ENCODE measurements at places on chromosomes 4 and X.

- no peak for DNase-seq
Measured at GRCh38 chrX:15882704-15883539, 28.3 kb upstream of the AP1S2 start.

- DNase-seq = no peak
Measured at GRCh38 chrX:34557733-34558132, 99.4 kb downstream of the TMEM47 start.

DNA sequence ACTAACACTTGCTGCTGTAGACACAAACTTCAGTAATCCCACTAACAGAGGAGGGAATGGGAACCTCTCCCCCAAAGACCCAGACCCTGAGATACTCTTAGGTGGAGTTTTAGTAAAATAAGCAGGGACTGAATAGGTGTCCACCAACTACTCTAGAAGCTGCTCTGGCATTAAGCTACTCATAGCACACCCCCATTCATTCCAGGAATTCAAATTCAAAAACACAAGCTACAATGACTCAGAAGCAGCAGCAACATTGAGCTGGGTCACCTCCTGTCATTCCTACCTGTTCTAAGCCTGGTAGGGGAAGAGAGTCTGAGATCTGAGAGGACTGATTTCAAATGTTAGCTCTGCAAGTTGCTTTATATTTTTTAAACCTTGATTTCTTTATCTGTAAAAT, 135.4 kb upstream of the FRMPD4 start:
- DNase-seq = no peak

DNA sequence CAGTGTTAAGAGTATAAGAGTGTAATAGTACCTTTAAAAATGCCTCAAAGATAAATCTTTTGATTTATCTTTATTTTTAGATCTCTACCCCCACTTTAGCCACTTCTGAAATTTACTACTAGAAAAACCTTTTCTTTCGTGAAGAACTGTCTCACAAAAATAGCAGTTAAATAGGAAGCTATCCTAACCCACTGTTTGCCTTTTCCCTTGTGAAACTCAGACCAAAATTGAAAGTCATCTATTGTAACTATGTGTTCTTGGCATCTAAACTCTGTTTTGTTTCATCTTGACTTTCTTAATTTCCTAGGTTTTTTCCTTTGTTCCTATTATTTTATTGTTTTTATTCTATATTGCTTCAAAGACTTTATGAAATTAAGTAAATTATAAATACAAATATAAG, 7.8 kb upstream of the TMEM144 start:
- DNase-seq = no peak

DNA sequence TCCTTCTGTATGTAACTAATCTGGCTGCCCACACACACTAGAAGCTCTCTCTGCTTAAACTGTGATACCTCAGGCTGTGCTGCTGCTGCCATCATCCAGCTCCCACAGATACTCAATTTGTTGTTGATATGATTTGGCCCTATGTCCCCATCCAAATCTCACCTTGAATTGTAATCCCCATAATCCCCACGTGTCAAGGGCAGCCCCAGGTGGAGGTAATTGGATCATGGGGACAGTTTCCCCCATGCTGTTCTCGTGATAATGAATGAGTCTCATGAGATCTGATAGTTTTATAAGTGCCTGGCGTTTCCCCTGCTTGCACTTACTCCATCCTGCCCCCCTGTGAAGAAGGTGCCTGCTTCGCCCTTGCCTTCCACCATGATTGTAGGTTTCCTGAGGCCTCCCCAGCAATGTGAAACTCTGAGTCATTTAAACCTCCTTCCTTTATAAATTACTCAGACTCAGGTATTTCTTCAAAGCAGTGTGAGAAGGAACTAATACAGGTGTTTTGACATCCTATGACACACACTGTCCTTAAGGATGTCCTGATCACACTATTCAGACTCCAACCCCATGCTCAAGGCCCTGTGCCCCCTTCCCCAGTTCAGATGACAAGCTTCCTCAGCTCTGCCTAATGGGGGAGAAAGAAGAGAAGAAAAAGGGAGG, 2.9 kb upstream of the ATOH1 start:
- no peak for DNase-seq

GRCh38 chr4:88705223-88705622, 7.6 kb upstream of the NAP1L5 start:
- no peak for DNase-seq

GRCh38 chr4:146333895-146334262, 119.5 kb downstream of the REELD1 start:
- DNase-seq = no peak

- peak; percentile 43 for DNase-seq
Measured at GRCh38 chr4:118757761-118758251, 72.6 kb downstream of the METTL14 start.

GRCh38 chrX:39779952-39780783, 317.6 kb downstream of the BCOR start:
- DNase-seq = no peak

DNA sequence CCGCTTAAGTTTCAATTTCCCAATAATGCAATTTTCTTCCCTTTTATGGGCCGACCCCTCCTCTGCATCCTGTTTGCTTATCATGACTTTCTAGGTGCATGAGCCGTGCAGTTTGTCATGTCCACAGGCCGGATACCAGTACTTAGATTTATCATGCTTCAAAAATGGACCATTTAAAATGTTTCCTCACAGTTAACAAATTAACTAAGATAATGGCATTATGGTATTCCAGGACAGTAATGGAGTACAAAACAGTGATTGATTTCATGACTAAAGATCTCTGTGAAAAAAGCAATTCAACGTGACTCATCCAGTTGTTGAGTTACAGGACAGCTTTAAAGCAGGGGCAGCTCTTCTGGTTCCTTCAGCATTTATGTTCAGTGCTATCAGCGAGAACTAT, 23.0 kb downstream of the SNX25 start:
- no peak for DNase-seq

GRCh38 chrX:40439625-40440532, 140.9 kb upstream of the ATP6AP2 start:
- DNase-seq = no peak

- DNase-seq = no peak
Measured at GRCh38 chr4:67101612-67102011, 443.7 kb downstream of the CENPC start.

DNA sequence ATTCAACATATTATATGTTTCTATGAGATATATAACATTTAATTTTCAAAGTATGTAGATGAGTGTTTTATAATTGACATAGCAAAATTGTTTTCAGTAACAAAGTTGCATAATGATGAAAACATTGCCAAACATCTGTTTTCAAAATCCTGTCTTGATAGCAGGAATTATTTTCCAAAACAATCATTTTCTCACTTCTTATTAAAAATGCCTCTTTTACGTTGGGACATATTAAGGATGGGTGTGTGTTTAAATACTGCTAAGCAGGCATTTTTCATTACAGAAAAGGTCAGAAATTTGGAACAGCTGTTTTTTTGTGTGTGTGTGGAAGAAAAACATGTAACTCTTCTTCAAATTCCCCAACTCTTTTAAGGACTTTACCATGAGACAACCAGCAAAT, 452.0 kb downstream of the SPRY1 start:
- DNase-seq = no peak

GRCh38 chr4:85149676-85150075, 183.2 kb upstream of the WDFY3 start:
- peak; percentile 89 for DNase-seq

DNA sequence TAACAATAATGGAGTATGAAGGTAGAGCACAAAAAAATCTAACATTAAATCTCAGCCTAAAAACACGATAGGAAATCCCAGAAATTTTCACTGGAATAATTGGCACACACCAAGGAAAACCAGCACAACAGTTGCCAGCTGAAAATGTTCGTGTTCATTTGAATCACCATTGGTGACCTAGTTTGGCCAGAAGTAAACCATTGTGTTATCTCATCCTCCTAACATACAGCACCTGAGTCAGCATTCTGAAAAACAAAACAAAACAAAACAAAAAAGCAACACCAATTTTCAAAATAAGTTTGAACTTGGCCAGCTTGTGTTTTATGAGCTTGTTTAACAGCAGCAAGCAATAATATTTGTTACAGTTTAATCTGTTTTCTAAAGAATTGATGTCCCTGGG, 41.1 kb downstream of the UCHL1 start:
- no peak for DNase-seq

DNA sequence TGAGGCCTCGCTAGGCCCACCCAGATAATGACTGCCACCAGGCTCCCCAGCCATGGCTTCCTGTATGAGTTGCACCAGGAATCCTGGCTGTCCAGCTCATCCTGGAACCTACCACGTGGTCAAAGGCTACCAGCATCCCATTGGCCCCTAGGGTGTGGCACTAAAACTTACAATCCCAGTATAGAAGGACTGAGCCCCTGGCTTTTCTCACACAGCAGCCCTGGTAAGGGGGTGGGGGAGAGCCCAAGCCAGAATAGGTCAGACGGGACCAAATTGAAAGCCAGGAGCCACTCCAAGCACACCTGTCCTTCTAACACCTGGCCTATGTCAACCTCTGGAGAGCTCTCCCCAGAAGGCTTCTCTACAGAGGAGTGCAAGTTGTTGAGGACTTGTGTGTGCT, 269.3 kb upstream of the AGTR2 start:
- no peak for DNase-seq

DNA sequence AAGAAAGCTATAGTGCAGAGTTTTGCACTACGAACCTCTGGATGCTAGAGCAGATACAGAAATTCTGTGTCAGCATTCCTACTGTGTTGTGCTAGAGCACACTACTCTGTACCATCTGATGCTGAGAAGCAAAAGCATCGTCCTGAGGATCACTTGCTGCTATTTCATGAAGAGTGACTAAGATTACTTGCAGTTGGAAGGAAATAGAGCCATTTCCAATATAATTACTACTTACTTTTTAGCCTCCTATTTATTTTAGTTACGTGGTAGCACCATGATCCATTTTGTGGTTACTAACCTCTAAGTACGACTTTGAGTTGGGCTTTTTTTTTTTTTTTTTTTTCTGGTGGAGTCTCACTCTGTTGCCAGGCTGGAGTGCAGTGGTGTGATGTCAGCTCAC, 226.7 kb downstream of the PALLD start:
- no peak for DNase-seq

GRCh38 chrX:68163441-68163840, 269.9 kb downstream of the OPHN1 start:
- DNase-seq = peak; percentile 28

GRCh38 chr4:7753271-7753670, 186.4 kb downstream of the AFAP1 start:
- DNase-seq = no peak

GRCh38 chr4:140078366-140078765, 75.6 kb downstream of the MAML3 start:
- DNase-seq = peak; percentile 78

DNA sequence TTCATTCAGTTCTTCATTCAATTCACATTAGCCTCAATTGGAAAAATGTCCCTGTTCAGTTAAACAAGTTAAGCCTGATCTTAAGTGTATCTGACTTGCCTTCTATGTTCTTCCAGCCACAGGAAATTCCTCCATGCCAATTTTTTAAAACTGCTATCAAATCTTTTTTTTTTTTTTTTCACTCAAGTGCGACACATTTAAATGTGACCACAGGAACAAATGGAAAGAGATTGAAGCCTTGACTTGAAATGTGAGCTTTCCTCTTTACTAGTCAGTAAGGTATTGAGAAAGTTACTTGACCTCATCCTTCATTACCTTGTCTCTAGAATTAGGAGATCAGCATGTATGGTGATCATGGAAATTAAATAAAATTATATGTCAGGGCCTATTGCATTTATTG, 165.1 kb downstream of the SLIT2 start:
- no peak for DNase-seq

GRCh38 chrX:19775830-19776485, 111.4 kb downstream of the SH3KBP1 start:
- peak; percentile 36 for DNase-seq

- DNase-seq = no peak
Measured at GRCh38 chrX:40054793-40055192, 43.0 kb downstream of the BCOR start.

DNA sequence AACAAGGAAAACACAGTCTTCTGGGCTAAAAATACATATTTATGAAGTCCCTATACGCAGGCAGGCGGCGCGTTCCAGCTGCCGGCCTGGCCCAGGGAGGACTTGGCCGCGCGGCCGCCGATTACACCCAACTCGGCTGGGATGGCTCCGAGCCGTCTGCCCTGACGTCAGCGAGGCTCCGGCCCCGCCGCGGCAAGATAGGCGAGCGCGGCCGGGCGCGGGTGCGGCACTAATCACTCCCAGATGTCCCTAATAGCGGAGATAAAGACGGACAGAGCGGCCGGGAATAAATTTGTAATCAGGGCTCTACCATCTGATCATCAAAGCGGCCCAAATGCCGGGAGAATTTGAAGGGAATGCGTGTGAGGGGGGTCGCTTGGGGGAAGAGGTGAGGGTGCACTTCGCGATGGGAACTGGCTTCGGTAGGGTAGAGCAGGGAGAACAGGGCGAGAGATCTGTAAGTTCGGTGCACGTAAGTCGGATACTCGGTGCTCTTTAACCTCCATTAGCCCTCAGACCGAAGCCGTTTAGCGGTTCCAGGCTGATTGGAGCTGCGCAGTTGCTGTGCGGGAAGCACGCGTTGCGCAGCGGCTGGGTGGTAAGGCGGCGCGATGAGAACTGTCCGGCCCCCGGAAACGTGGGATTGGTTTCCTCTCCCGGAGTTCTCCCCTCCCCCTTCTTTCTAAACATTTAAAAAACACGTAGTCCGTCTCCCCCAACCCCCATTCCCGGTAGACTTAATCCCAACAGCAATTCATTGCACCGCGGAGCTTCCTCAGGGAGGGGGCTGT, 7.7 kb downstream of the HAND2 start:
- peak; percentile 81 for DNase-seq

- DNase-seq = no peak
Measured at GRCh38 chr4:3701271-3701734, 64.9 kb upstream of the ADRA2C start.

DNA sequence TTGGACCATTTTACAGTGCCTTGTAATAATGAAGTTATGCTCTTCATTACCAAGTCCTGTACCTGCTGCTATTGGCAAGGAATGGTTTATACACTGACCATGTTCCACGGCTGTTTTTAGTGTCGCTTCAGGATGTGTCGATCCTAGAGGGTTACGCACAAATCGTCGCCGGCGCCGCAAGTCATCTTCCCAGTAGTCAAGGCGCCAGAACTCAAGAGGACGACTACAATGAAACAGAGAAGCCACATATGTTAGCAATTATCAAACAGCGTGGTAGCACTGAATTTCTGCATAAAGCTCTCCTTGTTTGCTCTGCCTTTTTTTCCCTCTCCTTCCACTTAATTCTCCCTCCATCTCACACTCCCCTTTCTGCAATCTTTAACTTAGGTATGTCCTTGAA, 17.0 kb downstream of the MAB21L2 start:
- DNase-seq = no peak

- no peak for DNase-seq
Measured at GRCh38 chr4:108148316-108148715, 20.4 kb downstream of the LEF1 start.

GRCh38 chr4:76009311-76009710, 2.0 kb upstream of the CXCL9 start:
- no peak for DNase-seq

DNA sequence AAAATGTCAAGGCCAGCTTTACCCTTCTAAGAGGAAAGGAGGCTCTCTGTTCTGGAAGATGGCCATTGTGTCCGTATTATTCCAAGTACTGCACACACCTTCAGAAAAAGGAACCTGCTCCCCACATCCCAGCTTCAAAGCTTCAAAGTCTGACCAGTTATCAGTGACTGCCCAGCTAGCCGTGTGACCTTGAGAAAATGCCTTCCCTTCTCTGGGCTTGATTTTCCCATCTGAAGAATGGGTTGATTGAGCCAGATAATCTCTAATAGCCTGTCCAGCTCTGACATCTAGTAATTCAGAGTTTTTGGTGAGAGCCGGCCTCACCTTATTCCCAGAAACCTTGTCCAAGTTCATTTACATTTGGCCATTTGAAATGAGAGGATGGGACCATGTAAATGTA, 3.0 kb downstream of the LONRF3 start:
- DNase-seq = no peak

Data from skeletal muscle cell (primary cell).